Smooth muscle cell of the pulmonary artery (primary cell): ENCODE measurements at places on chromosomes 1 and 21. TPM values are rescaled to one million over a fixed set of nuclear protein-coding genes. Genes with fewer than 3 reads are reported as not detected.

The VTCN1 gene
- not detected in 2 replicates for total RNA-seq

The PIGK gene
- total RNA-seq = 54.9 and 92.3 TPM in 2 replicates

The CHI3L1 gene
- total RNA-seq = 0.39 and 1.1 TPM in 2 replicates

The RNU1-4 gene
- under 0.01 TPM in 2 replicates for total RNA-seq

The MFSD2A gene
- 1.4 and 5.2 TPM in 2 replicates for total RNA-seq

The AUNIP gene
- total RNA-seq = 0.30 and 0.78 TPM in 2 replicates

The DNAJC6 gene
- 4.3 and 6.8 TPM in 2 replicates for total RNA-seq

The C1orf35 gene
- total RNA-seq = 3.8 and 4.3 TPM in 2 replicates

The CHIA gene
- not detected in 2 replicates for total RNA-seq

The CFAP57 gene
- total RNA-seq = 0.26 and 0.30 TPM in 2 replicates

The TEX38 gene
- total RNA-seq = not detected in 2 replicates

The KLHDC9 gene
- 0.98 and 1.2 TPM in 2 replicates for total RNA-seq

The FAM151A gene
- not detected in 2 replicates for total RNA-seq

The KCND3 gene
- total RNA-seq = 0.53 and 4.0 TPM in 2 replicates

The BARHL2 gene
- not detected in 2 replicates for total RNA-seq
